ENCODE measurements at places on chromosomes 2 and 18.

DNA sequence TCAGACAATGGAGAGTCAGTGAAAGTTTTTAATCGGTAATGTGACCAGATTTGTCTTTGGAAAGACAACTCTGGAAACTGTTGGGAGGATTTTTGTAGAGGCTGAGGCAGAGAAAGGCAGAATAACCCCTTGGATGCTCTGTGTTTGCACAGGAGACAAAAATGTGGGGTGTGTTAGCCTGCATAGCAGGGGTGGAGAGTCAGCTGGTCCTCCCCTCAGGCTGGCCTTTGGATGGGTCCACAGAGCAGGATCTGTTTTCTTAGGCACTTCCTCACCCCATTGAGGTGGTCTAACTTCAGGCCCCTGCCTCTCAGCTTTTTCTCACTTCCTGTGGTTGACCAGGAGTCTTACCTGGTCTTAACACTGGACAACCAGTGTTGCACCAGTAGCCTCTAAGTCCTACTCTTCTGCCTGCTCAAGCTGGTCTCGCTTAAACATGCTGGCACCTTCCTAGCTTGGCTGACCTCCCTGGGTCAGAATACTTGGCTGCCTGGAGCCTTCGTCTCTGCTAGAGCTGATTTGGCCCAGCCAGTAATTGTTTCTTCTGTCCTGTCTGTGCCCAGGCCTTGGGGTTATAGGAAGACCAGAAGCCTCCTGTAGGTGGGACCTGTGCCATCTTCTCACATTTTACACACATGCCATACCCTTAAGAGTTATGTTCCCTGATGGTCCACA, 259.8 kb upstream of the RASGRP3 start:
- no peak for DNase-seq

DNA sequence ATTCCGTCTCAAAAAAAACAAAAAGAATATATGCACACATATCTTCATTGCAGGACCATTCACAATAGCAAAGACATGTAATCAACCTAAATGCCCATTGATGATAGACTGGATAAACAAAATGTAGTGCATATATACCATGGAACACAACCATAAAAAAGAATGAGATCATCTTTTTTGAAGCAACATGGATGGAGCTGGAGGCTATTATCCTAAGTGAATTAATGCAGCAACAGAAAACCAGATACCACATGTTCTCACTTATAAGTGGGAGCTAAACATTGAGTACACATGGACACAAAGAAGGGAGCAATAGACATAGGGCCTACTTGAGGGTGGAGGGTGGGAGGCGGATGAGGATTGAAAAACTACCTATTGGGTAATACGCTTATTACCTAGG, 8.8 kb downstream of the NT5C1B start:
- DNase-seq = no peak

DNA sequence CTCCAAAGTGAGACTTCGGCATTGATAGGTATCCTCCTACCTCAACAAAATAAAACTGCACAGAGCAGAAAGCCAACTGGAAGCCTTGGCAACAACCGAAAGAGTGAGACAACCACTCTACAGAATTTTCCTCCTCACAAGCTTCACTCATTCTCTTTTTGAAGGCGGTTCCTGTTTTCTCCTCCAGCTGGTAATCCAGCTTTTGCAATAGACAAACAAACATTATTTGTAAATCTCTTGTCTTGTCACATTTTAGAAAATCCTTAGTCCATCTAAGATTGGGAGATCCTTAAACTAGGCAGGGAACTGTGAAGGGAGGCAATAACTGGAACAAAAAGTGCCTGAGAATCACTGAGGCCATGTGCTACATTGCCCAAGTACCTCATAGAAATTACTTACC, 332.4 kb downstream of the BCL11A start:
- no peak for DNase-seq

GRCh38 chr2:12504443-12504842, 212.3 kb upstream of the TRIB2 start:
- DNase-seq = no peak

DNA sequence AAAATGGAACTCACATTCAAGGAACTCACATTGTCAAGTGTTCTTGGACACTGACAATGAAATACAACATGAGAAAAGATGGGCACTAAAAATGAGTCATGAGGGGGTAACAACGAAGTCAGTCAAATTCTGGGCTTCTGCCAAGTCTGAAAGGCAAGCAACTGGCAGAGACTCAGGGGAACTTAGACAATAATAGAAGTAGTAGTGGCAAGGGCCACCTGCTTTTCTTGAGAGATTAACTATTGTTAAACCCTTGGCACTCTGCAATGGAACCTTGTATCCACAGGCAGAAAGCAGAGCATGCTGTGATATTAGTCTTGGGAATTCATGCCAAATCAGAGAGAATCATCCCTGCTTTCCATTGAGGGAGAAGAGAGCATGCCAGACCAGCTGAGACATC, 382.6 kb upstream of the CDH2 start:
- DNase-seq = no peak

GRCh38 chr2:55947752-55948151, 24.2 kb upstream of the EFEMP1 start:
- DNase-seq = no peak

DNA sequence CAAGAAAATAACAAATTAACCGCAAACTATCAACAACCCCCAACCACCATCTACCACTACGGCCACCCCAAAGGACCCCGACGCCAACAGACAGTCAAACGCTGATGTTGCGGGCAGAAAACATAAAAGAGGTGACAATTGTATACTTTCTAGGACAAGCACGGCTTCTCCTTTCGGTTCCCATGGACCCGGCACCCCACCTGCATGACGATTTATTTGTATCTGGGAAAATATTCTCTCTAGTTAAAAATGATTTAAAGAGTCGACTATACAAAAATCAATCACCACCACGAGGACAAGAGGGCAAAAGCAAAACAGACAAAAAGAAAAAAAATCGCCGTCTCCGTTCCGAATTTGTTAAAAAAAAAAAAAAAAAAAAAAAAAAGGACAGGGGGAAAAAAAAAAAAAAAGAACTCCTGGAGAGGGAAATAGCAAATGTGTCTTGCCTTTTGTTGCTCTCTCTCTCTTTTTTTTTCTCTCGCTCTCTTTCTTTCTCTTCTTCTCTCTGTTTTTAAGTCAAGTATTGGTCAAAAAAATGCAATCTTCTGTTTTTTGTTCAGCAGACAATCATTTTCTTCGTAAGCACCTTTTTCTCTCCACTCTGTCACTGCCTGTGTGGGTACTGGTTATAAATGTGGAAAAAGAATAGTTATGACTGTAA, 3.6 kb downstream of the SIX3 start:
- no peak for DNase-seq

GRCh38 chr2:7559791-7560190, 642.6 kb downstream of the RNF144A start:
- no peak for DNase-seq

- DNase-seq = no peak
These were observed 30.0 kb downstream of the RNF125 start for GRCh38 chr18:32048507-32049091.

DNA sequence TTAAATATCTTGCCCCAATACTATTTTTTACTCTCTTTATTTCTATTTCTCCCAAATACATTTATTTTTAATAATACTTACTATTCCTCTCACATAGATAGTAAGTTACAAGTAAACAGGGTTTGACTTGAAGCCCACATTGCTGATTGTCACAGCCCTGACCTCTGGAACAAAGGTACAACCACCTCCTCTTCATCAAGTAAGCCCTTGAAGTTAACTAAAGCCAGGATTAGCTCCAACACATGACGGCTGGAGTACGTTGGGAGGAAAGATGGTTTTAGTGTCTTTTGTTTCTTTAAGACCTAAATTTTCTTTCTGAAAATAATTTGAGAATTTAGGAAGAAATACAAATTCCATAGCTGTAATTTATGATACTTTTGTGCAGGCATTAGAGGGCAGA, 949 bp downstream of the MYOM1 start:
- DNase-seq = no peak

- peak; percentile 39 for DNase-seq
These were observed 66.1 kb upstream of the NXPH2 start for GRCh38 chr2:138846216-138846821.

DNA sequence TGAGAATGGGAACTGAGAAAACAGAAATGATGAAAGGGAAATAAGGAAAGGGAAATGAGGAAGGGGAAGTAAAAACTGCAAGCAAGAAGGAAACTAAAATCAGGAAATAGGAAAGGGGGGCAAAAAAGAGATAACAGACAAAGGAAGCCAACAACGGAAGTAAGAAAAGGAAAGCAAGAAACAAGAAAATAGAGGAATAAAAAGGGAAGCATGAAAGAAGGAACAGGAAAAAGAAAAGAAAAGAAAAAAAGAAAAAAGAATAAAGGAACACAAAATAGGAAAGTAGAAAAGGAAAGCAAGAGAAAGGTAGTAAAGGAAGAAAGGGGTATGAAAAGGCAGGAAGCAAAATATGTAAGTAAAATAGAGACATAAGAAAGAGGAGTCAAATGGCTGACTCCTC, 241.2 kb upstream of the NCKAP5 start:
- no peak for DNase-seq

GRCh38 chr2:119126650-119127049, 31.9 kb downstream of the C1QL2 start:
- DNase-seq = peak; percentile 63

- no peak for DNase-seq
These were observed 38.6 kb downstream of the MARCHF7 start for GRCh38 chr2:159750873-159751272.

DNA sequence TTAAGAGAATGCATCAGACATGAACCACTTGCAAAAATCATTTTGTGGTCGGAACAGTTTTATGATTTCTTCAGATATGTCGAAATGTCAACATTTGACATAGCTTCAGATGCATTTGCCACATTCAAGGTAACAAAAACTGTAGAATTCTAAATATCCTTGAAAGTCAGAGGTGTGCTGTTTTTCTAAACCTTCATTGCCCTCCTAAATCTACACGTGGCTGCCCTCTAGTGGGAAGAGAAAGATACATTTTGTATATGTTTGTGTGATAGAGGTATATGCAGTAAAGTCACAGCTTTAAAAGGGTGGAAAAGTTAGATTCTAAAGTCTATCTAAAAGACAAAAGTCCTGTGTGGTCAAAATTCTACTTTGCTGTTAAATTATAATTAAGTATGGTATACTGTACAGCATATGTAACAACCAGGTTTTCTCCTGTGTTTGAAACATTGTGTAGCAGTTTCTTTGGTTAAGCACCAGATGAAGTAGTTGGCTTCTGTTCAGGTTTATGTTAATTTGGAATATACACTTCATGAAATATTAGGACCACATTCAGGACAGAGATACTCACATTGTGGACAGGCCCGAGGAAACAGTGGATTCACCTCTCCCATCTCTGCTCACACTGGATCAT, 65.9 kb upstream of the ITM2C start:
- peak; percentile 57 for DNase-seq

- peak; percentile 58 for DNase-seq
These were observed 2.5 kb upstream of the CNDP2 start for GRCh38 chr18:74493689-74494088.

GRCh38 chr2:55885127-55885943, 38.2 kb downstream of the EFEMP1 start:
- DNase-seq = no peak

- DNase-seq = no peak
These were observed 451.1 kb upstream of the TRIB2 start for GRCh38 chr2:12265646-12266045.

GRCh38 chr2:36904636-36905035, 61.7 kb downstream of the STRN start:
- no peak for DNase-seq

GRCh38 chr2:97749581-97749980, 36.2 kb downstream of the ZAP70 start:
- no peak for DNase-seq

All from Caco-2 (cell line).